Stimulated activated CD4-positive, alpha-beta T cell treated with anti-CD3 and anti-CD28 coated beads, Interleukin-15, amount 100 ng/mL, for 48 hours (primary cell): ENCODE measurements at places on chromosomes 12 and 14.
A peak's percentile ranks its signal among the peaks of the same experiment; 100 is the strongest.

- no peak for DNase-seq
Measured at GRCh38 chr14:90759370-90760077, 56.7 kb downstream of the TTC7B start.

DNA sequence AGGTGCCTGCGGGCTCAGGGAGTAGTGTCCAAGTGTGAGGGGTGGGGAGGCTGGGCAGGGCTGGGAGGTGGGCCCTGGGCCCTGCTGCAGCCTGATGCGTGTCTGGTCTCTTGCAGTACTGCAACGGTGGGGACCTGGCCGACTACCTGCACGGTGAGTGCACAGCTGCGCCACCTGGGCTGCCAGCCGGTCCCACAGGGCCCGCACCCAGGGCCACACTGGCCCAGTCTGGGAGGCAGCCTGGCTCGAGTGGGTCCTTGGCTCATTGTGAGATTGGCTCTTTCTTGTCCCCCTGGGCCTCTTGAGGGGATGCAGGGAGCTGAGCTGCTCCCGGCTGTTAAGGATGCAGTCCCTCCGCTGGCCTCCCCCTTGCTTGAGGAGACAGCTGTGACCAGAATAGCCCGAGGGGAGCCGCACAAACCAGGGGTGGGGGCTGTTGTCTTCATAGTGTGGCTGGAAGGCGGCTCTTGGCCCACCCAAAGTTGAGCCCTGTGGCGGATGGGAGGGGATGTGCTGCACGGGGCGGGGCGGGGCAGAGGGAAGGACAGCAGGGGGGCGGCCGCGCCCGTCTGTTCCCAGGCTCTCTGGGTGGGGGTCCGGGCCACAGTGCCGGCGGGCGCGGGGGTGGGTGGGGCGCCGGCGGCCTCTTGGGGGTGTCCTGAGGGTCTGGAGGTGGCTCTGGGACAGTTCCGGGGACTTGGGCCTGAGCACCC, 13.1 kb downstream of the ULK1 start:
- no peak for DNase-seq

- no peak for DNase-seq
Measured at GRCh38 chr12:54479421-54479820, 6.0 kb upstream of the GTSF1 start.

DNA sequence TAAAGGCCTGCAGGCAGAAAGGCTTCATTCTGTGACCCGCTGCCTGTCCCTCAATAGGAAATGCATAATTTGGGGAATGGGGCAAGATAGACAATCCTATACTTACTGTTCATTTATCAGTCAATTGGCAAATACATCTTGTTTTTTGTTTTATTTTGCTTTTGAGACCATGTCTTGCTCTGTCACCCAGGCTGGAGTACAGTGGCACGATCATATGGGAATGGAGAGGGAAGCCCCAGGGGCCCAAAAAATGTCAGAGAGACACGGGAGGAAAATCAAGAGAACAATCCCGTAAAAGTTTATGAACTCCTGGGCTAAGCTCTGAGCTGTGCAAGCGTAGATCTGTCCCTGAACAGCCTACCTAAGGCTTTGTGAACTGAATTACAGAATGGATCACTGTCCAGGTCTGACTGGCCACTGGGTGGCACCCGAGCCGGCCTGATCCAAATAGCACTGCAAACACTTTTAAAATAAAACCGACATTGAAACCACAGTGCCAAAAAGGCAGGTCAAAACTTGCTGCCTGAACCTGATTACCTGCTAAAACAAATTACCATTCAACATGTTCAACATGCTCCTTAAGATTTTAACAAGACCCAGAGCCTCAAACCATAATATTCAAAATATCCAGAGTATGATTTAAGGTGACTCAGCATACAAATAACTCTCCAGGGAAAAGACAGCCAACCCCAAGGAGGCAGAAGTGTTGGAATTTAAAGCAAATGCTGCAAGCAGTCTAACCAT, 11.8 kb downstream of the COPS7A start:
- DNase-seq = peak; percentile 25

GRCh38 chr14:89889626-89890025, 64.9 kb downstream of the EFCAB11 start:
- DNase-seq = no peak

DNA sequence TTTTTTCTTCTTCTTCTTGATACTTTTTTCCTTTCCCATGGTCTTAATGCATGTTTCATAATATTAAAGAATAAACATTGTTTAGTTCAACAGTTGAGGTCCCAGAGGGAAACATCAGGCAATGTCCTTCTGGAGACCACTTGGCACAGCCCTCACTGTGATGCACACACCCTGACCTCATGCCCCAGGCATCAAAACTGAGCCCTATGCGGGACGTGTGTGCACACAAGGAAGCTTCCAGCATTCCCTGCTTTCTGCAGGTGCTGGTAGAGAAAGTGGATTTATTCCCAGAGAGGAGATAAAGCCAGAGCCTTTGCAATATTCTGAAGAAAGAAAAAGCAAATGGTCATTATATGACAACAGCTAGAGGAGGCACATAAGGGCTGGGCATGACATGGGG, 16.0 kb upstream of the CMKLR1 start:
- no peak for DNase-seq
